Activated CD8-positive, alpha-beta memory T cell treated with anti-CD3 and anti-CD28 coated beads for 48 hours (primary cell): ENCODE measurements at places on chromosomes 5 and 9.

DNA sequence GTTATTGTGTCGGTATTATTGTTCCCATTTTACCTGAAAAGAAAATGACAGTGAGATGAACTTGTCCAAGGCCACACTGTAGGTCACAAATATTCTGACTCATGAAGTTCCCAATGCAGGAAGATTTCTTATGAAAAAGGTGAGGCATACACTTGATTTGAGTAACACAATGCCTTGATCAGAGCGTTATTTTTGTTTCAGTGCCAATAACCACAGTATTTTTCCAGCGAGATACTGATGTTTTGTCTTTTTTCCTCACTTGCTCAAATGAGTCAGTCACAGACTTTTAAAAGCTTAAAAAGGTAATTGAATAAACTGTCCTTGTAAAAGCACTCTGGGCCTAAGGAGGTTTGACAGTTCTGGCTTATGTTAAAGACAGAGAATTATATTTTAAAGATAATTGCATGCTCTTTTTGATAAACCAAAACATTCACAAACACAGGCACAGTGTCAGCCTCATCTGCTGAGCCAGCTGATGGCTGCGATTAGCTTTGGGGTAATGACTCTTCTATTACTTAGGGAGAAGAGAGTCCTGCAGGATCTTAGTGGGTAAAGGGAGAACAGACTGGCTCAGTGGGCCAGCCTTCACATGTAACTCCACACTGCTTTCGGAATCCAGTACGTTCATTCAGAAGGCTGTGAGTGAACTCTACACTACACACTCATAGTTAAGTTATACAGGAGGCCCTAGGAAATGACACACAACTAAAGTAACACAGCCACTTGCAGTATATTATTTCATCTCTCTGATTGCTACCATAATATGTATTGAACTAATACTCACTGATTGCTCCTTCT, 165.5 kb upstream of the CD180 start:
- DNase-seq: no peak

DNA sequence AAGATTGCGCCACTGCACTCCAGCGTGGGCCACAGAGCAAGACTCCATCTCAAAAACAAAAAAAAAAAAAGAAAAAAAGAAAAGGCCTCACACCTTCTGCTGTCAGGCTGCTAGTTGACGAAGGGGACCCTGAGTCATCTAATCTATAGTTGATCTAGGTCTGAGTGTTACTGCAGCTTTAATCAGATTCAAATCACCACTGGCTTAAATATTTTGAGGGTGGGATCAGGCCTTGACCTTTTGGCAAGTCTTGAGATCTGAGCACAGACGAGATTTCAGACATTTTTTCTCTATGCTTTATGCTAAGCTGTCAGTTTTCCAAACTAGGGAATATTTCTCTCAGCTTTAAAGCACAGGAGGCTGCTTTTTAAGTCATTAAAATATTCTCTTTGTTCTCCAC, 240.9 kb downstream of the GLIS3 start:
- DNase-seq: no peak

- DNase-seq: no peak
Observed at GRCh38 chr5:38776149-38776896, 69.5 kb upstream of the OSMR start.

- no peak for DNase-seq
Observed at GRCh38 chr5:7625740-7626139, 225.2 kb downstream of the CFAP90 start.

DNA sequence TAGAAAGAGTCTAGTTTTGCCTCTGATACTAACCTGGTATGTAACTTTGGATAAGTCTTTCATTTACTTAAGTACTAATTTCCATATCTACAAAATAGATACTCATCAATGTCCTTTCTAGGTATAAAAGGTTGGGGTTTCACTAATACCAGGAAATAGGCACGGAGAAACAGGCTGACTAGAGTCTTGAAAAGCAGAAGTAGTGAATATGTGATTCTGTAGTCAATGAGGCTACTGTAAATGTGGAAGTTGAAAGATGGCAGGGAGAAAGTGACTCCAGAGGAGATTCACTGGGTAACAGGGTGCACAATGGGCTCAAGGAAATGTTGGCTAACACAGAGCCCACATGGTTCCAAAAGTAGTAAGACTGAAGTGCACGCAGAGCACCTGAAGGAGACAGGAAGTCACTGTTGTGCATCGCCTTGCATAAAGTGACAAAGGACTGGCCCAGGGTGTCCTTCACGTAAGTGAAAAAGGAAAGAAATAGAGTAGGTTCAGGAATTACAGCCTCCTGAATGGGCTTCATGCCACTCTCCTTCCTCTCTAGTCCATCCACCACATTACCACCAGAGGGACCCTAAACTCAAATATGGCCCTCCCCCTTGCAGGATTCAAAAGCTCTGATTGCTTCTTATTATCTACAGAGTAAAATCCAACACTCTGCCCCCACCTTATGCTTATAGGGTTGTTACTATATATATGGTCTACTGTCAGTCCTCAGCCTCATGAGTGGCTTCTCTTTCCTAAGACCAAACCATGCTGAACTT, 288.0 kb upstream of the SMARCA2 start:
- DNase-seq: no peak

- no peak for DNase-seq
Observed at GRCh38 chr9:123131993-123132392, 98.5 kb downstream of the GPR21 start.

DNA sequence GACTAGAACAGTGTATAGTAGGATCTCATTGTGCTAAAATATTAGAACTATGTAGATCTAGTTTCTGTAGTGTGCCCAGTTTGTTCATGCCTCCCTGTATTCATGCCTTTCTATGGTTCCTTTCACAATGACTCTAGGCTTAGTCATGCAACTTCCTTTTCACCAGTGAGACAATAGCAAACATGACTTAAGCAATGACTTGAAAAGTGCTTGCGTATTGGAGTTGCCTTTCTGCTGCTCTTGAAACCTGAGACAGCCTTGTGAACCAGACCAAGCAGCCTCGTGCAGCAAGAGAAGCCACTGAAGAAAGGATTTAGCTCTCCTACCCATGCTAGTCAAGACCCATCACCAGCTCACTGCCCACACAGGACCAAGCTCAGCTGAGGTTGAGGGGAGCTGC, 294.5 kb upstream of the TAS2R1 start:
- no peak for DNase-seq

- DNase-seq: no peak
Observed at GRCh38 chr5:6551287-6551954, 81.4 kb downstream of the NSUN2 start.

DNA sequence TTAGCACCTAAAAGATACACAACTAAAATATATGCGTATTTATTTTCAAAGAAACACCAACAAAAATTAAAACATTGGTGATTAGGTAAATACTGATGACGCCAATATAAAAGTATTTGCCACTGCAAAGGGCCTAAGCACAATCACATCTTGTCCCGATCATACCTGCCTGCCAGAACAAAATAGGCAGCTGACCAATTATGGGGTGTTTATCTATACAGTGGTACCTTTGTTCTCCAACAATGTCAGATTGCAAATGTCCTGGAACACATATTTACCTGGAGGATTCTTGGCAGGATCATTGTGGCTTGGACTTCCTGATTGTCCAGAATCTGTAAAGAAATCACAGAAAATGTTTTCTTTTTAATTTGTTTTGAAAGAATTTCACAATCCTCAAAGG, 134.5 kb downstream of the NFIB start:
- no peak for DNase-seq

GRCh38 chr9:127634021-127634420, 21.9 kb downstream of the STXBP1 start:
- DNase-seq: no peak

DNA sequence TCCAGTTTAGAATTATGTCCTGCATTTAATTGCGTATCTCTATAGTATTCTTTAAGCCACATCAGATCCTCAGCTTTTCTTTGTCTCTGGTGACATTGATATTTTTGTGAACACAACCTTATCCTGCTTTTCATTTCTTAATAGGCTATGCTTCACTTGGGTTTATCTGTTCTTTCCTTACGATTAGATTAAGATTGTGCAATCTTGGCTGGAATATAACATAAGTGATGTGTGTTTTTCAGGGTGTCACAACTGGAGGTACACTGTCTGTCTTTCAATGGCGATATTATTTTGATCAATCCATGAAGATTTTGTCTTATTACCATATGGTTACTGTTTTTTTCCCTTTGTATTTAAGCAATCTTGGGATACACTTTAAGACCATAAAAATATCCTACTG, 23.6 kb downstream of the NAA35 start:
- no peak for DNase-seq

DNA sequence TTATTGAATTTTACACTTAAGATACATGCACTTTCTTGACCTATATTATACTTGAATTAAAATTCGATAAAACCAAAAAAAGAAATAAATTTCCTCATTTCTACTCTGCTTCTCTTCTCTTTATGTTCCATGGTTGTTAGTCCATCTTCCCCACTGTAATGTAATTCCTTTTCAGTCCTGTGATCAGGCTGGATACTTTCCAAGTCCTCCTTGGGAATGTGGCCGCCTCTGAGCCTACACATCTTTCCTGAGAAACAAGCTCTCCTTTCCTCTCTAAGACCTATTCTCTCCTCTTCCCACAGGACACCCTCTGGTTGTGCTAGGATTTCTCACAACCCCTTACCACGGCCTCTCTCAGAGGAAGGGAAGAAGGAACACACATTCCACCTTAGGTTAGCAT, 285.1 kb downstream of the DNAH5 start:
- DNase-seq: no peak

DNA sequence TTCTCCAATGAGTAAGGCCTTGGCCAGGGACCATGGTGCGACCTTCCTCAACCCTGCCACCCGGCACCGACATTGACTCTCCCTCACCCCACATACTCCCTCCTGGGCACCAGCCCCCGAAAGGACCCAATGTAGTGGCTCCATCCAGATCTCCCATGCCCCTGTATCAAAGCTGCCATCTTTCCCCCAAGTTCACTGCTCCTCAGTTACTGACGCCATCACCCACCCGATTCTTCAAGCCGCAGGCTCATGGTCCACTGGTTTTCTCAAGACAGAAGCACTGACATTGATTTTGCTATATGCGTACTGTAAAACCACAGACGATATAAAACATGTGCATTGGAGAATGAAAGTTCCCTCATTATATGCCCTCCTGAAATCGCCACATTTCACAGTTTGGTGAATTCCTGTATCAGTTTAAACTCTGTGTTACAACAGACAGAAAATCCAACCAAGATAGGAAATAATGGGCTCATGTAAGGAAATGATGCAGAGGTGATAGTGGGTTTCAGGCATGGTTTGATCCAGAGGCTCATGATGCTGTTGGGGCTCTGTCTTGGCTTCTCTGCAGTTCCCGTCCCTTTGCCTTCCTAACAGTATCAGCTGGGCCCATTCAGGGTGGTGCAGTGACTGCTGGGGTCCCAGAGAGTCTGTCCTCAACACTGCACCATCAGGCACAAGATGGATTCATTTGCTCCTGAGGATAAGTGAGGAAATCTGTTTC, 207.3 kb upstream of the IER5L start:
- DNase-seq: no peak

- DNase-seq: no peak
Observed at GRCh38 chr9:21751998-21752397, 50.4 kb upstream of the MTAP start.

DNA sequence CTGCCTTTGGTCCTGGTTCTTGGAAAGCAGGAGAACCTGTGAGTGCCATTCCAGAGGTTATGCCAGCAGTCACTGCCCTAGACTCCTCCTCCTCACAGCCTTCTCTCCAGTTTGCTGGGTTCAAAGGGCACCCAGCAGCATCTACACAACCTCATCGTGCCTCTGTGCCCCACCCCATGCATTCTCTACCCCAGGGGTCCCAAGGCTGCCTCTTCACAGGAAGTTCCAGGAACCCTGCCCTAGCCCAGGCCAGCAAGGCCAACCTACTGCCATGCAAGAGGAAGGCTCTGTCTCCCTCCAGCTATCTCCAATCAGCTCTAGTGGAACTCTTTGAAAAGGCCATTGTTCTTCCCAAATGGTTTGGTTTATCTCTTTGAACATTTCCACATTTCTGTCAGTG, 21.2 kb downstream of the ENC1 start:
- no peak for DNase-seq

DNA sequence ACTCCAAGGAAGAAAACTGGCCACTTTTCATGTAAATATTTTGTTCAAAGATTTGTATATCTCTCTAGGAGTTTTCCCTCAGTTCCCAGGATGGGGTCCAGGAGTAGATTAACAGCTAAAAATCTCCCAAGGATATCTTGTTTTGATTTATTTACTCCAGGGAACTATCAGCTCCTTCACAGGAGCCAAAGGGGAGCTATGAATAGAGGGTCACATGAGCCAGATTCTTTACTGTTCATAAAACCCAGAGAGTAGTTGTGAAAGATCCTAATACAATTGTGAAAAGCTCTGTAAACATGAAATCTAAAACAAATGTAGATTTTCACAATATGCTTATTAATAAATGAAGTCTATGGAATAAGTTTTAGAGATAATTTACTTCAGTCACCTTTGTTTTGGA, 16.9 kb downstream of the DIMT1 start:
- no peak for DNase-seq

DNA sequence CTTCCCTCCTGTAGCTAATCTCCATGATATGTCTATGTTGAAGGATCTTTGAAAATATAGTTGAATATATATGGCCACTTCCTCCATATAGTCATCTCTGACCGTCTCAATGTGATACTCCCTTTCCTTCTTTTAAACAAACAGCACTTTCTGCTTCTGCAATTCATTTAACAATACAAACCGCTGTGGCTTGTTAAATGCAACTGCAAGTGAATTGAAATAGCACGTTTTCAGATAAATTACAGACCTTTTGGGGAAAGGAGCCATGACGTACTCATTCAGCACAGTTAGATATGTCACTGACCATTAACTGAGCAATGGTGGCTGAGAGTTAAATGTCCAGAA, 82.5 kb downstream of the FBXO38 start:
- no peak for DNase-seq

DNA sequence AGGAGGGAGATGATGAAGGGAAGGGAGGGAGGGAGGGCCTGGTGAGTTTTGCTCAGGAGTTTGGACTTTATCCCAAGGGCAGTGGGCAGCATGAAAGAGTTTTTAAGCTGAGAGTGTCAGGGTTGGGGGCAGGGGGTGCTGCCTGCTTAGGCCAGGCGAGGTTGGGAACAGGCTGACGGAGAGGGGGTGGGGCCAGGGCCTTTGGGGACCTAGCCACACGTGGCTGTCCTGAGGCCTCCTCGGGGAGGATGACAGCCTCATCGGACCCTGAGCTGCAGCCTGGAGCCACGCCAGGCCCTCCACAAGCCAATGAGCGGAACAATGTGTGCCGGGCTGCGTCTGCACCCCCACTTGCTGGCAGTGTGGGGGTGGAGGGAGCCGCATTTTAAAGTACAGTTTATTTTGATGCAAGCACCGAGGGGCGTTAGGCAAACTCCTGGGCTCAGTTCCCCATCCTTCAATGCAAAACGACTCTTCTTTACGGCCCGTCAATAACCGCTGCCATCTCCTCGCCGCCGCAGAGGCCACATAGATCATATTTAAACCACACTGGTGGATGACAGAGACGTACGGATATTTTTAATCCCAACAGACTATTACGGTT, 5.3 kb upstream of the RXRA start:
- DNase-seq: no peak

DNA sequence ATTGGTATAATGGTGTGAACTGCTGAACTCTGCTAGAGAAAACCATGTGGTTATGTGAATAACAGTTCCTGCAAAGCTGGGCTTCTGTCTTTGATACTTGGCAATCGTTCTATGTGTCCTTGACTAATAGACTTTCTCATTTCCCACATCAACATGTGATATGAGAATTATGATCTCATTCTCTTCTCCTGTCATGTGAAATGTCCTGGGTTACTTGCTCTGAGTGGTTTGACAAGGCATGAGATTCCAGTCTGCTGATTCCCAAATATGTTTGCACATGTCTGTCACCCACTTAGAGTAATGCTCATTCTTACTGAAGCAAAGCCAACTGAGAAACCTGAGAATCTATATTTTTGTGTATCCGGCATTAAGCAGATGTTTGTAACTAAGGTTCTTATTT, 141.2 kb downstream of the PARP8 start:
- no peak for DNase-seq
